Chondrocyte (in vitro differentiated cells): ENCODE measurements at places on chromosomes 7 and 10. TPM values are rescaled to one million over a fixed set of nuclear protein-coding genes. Genes with fewer than 3 reads are reported as not detected.

AQP1 gene
- total RNA-seq, result 3.9 to 18.6 TPM (median 18.0 TPM) in 3 replicates

HDAC9 gene
- 5.0 to 6.1 TPM (median 5.9 TPM) in 3 replicates for total RNA-seq

SPDYE6 gene
- not detected in 3 replicates for total RNA-seq

VWDE gene
- not detected in 3 replicates for total RNA-seq

ITPRID1 gene
- not detected in 3 replicates for total RNA-seq

GRCh38 chr7:13476881-13477444 is 512.5 kb downstream of the ETV1 start:
- H3K27ac ChIP-seq, result no peak overlapping the region
- H3K4me1 ChIP-seq, result no peaks in the 10 kb centered on the region
- no peak overlapping the region for H3K4me3 ChIP-seq
- H3K36me3 ChIP-seq, result no peaks in the 10 kb centered on the region
- DNase-seq, result no peak
- no peaks in the 10 kb centered on the region for H3K27me3 ChIP-seq

DNA sequence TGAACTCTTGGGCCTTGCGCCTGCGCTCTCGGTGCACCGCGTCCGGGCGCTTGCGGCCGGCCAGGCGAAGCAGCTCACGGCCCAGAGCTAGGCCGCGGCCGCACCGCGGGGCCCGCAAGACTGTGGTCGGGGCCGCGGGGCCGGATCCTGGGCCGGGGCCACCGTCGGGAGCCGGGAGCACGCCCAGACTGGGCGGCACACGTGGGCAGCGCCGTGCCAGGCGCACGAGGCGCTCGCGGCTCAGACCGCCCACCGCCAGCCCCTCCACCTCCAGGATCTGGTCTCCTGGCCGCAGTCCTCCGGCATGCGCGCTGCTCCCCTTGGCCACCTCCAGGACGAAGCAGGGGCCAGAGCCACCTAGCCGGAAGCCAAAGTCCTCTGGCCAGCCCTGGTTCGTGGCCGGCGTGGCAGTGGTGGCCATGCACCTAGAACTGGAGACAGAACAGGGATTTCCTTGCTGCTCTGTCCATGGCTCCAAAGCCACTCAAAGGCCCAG is at the start of gene GRID2IP:
Gene GRID2IP, minus strand, starts transcription at position 446 of the 496 bp plus-strand sequence. Its CDS starts 25 bp downstream, at position 421.
- H3K4me3 ChIP-seq, result no peak within 1 kb of the TSS
- no peaks in the 10 kb centered on the region for H3K36me3 ChIP-seq
- peaks cover 4% of the 10 kb centered on the region for H3K27me3 ChIP-seq
- DNase-seq, result no peak
- no peaks in the 10 kb centered on the region for H3K4me1 ChIP-seq

DNA sequence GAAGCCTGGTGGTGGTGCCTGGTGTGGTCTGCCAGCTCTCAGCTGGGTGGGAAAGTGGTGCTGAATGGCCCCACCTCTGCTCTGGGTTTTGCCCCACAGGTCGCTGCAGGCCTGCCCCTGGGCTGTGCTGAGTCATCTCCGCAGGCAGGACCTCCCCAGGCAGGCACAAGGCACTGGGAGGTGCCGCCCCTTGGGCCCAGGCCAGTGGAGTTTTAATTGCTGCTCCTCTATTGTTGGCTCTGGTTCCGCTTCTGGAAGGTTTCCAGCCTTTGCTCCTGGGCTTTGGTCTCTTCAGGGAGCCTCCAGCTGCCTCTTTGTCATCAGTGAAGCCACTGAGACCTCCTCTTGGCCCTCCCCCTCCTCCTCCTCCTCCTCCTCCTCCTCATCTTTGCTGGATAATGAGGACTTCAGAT is 180.3 kb upstream of the GRB10 start:
- H3K4me3 ChIP-seq, result no peak overlapping the region
- no peak for DNase-seq
- H3K27ac ChIP-seq, result no peak overlapping the region
- H3K27me3 ChIP-seq, result no peaks in the 10 kb centered on the region
- peaks cover 2% of the 10 kb centered on the region for H3K36me3 ChIP-seq

GRCh38 chr7:86963599-86964230 is 95.7 kb downstream of the ELAPOR2 start:
- peaks cover 55% of the 10 kb centered on the region for H3K4me1 ChIP-seq
- H3K27ac ChIP-seq, result peak overlapping the region; percentile 92
- DNase-seq, result no peak
- H3K27me3 ChIP-seq, result no peaks in the 10 kb centered on the region
- H3K36me3 ChIP-seq, result peaks cover 2% of the 10 kb centered on the region

DNA sequence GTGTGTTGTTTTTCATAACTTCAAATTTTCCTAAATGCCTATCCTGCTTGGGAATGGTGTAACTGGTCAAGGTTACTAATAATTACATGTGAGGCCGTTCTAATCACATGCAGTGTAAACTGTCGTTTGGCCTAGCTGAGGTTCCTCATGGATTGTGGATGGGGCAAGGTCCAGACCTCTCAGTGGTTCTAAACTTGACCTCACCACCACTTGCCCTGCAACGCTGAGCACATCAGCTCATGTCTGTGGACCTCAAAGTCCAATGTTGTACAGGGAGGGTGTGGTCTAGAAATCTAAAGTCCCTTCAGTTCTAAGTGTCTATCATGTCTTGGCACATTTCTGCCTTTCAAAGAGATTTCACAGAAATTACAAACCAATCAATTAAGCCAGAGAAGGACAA is 15.6 kb downstream of the RBP3 start:
- H3K36me3 ChIP-seq, result peaks cover 1% of the 10 kb centered on the region
- H3K4me3 ChIP-seq, result no peak overlapping the region
- no peak overlapping the region for H3K27ac ChIP-seq
- H3K27me3 ChIP-seq, result peaks cover 5% of the 10 kb centered on the region
- no peaks in the 10 kb centered on the region for H3K4me1 ChIP-seq

- H3K27me3 ChIP-seq, result no peaks in the 10 kb centered on the region
- no peak overlapping the region for H3K27ac ChIP-seq
- DNase-seq, result no peak
- H3K4me3 ChIP-seq, result no peak overlapping the region
- H3K36me3 ChIP-seq, result peaks cover 2% of the 10 kb centered on the region
Observed at GRCh38 chr7:41978858-41979257, 258.2 kb downstream of the GLI3 start.

GRCh38 chr7:27947586-27948278 is 207.8 kb downstream of the TAX1BP1 start:
- H3K27ac ChIP-seq, result peak overlapping the region; percentile 62
- no peak for DNase-seq
- H3K4me1 ChIP-seq, result peaks cover 44% of the 10 kb centered on the region
- peaks cover 2% of the 10 kb centered on the region for H3K36me3 ChIP-seq

GRCh38 chr7:100210805-100211204 is 8.9 kb upstream of the PVRIG start:
- no peak for DNase-seq
- no peaks in the 10 kb centered on the region for H3K4me1 ChIP-seq
- no peaks in the 10 kb centered on the region for H3K36me3 ChIP-seq
- H3K4me3 ChIP-seq, result no peak overlapping the region

GRCh38 chr7:136256491-136256890 is 279.3 kb upstream of the MTPN start:
- peaks cover 4% of the 10 kb centered on the region for H3K36me3 ChIP-seq
- H3K4me3 ChIP-seq, result no peak overlapping the region
- DNase-seq, result no peak
- no peak overlapping the region for H3K27ac ChIP-seq
- no peaks in the 10 kb centered on the region for H3K27me3 ChIP-seq
- no peaks in the 10 kb centered on the region for H3K4me1 ChIP-seq

- DNase-seq, result no peak
- H3K27ac ChIP-seq, result peak overlapping the region; percentile 45
- peaks cover 4% of the 10 kb centered on the region for H3K36me3 ChIP-seq
- H3K4me1 ChIP-seq, result peaks cover 59% of the 10 kb centered on the region
Observed at GRCh38 chr7:50727072-50727471, 55.6 kb downstream of the GRB10 start.

- no peak overlapping the region for H3K4me3 ChIP-seq
- H3K36me3 ChIP-seq, result peaks cover 1% of the 10 kb centered on the region
- peaks cover 29% of the 10 kb centered on the region for H3K4me1 ChIP-seq
- no peak for DNase-seq
Observed at GRCh38 chr10:110790913-110791506, 80.7 kb upstream of the PDCD4 start.

- peaks cover 8% of the 10 kb centered on the region for H3K4me1 ChIP-seq
- H3K36me3 ChIP-seq, result no peaks in the 10 kb centered on the region
- no peak for DNase-seq
- no peaks in the 10 kb centered on the region for H3K27me3 ChIP-seq
- no peak overlapping the region for H3K4me3 ChIP-seq
Observed at GRCh38 chr7:47241112-47242065, 340.5 kb downstream of the TNS3 start.

DNA sequence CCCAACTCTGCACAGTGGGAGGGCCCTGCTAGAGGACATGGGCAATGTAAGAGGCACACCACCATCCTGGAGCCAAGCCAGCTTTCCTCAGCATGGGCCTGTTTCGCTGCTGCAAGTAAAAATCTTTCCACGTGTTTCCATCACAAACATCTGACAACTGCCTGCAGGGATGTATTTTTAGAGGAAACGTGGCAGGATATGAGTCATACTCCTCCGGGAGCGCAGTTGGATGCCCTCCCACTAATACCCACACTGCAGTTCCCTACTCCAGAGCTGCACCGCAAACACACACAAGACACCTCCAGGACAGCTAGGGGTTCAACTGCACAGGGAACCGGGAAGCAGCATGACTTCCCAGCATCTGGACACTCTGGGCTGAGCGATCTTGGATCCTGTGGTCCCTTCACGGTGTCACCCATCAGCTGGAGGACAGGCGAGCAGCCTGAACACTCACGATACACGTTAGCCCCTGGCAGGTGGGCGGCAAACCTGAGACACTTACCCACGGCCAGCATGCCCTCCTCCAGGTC is 26.1 kb downstream of the PLAC9 start:
- peak; percentile 94 for DNase-seq
- H3K4me3 ChIP-seq, result no peak overlapping the region
- H3K4me1 ChIP-seq, result peaks cover 58% of the 10 kb centered on the region
- no peaks in the 10 kb centered on the region for H3K27me3 ChIP-seq
- peaks cover 44% of the 10 kb centered on the region for H3K36me3 ChIP-seq

DNA sequence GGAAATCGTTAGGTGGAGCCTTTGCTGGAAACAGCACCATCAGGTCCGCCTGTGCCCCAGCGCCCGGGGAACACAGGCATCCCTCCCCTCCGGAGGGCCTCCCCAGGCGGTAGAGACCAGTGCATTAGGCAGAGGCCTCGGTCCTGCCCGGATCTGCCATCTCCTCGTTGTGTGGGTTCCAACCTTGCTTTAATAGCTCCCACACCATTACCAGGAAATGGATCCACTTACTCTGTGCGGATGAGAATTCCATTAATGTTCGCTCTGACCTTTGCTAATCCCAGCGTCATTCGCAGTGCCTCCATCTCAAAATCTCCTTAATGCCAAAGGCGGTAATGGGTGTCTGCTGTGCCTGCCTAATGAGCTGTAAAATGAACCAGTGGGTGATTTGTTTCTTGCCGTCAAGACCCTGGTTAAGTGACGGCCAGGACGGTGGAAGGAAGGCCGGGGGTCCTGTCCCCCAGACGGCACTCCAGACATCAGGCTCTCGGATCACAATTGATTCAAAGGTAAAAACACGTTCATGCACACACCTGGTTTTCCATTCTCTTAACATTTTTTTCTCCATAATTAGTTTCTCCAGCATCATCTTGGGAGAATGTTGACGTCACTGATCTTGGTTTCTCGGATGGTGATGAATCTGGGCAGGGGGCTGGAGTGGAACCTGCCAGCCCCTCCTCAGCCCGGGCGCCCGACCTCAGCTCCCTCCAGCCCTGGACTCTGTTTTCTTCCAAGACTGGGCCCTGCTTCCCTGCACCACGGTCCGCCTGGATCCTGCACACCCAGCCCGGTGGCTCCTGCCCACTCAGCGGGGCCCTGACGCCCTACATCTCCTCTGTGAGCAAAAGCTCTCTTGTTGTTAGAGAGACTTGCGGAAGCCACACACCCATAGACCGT is 22.8 kb upstream of the FAM20C start:
- H3K27ac ChIP-seq, result no peak overlapping the region
- H3K36me3 ChIP-seq, result no peaks in the 10 kb centered on the region
- no peak overlapping the region for H3K4me3 ChIP-seq
- peaks cover 4% of the 10 kb centered on the region for H3K4me1 ChIP-seq
- peaks cover 4% of the 10 kb centered on the region for H3K27me3 ChIP-seq
- DNase-seq, result peak; percentile 39

- DNase-seq, result no peak
- no peak overlapping the region for H3K27ac ChIP-seq
- H3K4me1 ChIP-seq, result no peaks in the 10 kb centered on the region
- H3K27me3 ChIP-seq, result no peaks in the 10 kb centered on the region
- no peaks in the 10 kb centered on the region for H3K36me3 ChIP-seq
Observed at GRCh38 chr7:30514177-30514576, 9.5 kb upstream of the GGCT start.
